ENCODE measurements at places on chromosomes 3 and 15.
A peak's percentile ranks its signal among the peaks of the same experiment; 100 is the strongest.

GRCh38 chr15:26628071-26628470, 144.8 kb downstream of the GABRB3 start:
- DNase-seq = no peak

GRCh38 chr3:115108614-115109013, 38.5 kb downstream of the ZBTB20 start:
- DNase-seq = peak; percentile 25

DNA sequence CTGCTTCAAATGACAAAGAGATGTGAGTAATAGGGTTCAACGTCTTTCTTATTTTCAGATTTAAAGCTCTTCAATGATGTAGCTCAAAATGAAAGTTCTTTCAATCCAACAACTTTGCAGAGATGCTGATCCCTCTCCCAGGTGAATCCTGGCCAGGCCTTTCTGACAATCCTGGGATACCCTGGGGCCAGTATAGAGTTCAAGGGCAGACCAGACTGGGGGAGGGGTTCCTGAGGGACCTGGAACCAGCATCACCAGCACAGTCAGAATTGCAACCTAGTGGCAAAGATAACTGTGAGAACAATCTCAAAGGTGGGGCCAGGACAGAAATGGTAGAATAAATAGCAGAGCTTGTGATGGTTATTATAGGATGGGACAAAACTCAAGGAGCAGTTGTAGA, 19.7 kb upstream of the NCK1 start:
- no peak for DNase-seq

GRCh38 chr3:108014943-108015342, 75.9 kb downstream of the CD47 start:
- no peak for DNase-seq

DNA sequence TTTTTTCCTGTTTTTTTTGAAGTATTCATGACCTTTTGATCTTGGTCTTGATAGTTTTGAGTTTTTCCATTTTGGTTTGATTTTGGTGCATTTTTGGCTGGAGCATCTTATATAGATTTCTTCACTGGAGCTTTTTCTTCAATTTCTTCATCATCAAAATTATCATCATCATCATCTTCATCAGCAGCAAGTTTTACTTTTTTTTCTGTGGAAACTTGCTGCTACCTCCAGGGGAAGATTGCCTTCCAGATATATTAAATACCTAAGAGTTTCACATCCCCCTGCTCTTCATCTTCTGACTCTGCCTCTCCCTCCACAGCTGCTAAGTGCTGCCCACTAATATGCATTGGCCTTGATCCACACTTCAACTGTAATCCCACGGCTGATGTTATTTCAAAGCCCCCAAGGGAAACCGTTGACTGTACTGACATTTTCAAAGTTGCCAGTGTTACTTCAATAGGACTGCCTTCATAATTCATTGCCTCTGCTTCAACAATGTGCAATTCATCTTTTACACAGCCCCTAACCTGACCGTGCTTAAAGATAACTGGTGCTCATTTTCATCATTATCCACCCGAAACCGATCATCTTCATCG, 151.7 kb downstream of the NR1D2 start:
- DNase-seq = no peak

GRCh38 chr15:73950831-73951561, 24.7 kb downstream of the LOXL1 start:
- peak; percentile 97 for DNase-seq

DNA sequence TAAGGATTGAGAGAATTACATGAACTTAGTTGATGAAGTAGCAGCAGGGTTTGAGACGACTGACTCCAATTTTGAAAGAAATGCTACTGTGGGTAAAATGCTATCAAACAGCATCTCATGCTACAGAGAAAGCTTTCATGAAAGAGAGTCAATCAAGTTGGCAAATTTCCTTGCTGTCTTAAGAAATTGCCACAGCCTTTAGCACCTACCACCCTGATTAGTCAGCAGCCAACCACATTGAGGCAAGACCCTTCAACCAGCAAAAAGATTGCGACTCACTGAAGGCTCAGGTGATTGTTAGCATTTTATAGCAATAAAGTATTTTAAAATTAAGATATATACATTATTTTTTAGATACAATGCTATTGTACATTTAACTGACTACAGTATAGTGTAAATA, 80.9 kb downstream of the RAP2B start:
- DNase-seq = peak; percentile 37

Measured in ELR (cell line).